ENCODE measurements at places on chromosomes 12 and 14. TPM values are rescaled to one million over a fixed set of nuclear protein-coding genes. Genes with fewer than 3 reads are reported as not detected.

Gene ARMH4
- not detected for total RNA-seq

Gene TMEM121
- 14.4 TPM for total RNA-seq

Gene RAD51AP1
- total RNA-seq = 18.3 TPM

Gene GDF3
- total RNA-seq = not detected

Gene LUM
- total RNA-seq = 0.35 TPM

Gene JKAMP
- 24.9 TPM for total RNA-seq

Gene FOXA1
- total RNA-seq = 0.68 TPM

Gene MCRS1
- 98.7 TPM for total RNA-seq

Gene SYT1
- 0.16 TPM for total RNA-seq

Gene RDH16
- 0.20 TPM for total RNA-seq

Gene TUBA1A
- 37.0 TPM for total RNA-seq

Gene COX8C
- not detected for total RNA-seq

Gene DLGAP5
- total RNA-seq = 2.4 TPM

Gene CDH24
- 0.65 TPM for total RNA-seq

Gene TRPV4
- total RNA-seq = not detected

Gene HSPA2
- total RNA-seq = 1.4 TPM

Gene PPP4R4
- total RNA-seq = 2.0 TPM

Gene SYCP3
- 0.13 TPM for total RNA-seq

Gene ENDOU
- 0.14 TPM for total RNA-seq

Gene PELI2
- 2.3 TPM for total RNA-seq

Gene CGRRF1
- 11.8 TPM for total RNA-seq

Gene IL31
- 31.4 TPM for total RNA-seq

Gene KRT81
- 0.24 TPM for total RNA-seq

Gene P2RX2
- total RNA-seq = not detected

Gene PSMD9
- 97.7 TPM for total RNA-seq

Gene PIP4P1
- total RNA-seq = 33.6 TPM

Gene DNAH10
- 0.14 TPM for total RNA-seq

Gene SMIM41
- total RNA-seq = not detected

Gene MMP19
- total RNA-seq = not detected

Gene GALNT8
- total RNA-seq = 0.58 TPM

Gene OVCH1
- total RNA-seq = not detected

Gene C12orf60
- total RNA-seq = 1.6 TPM

Gene PTPRO
- total RNA-seq = 0.14 TPM

Gene TRHDE
- total RNA-seq = not detected

Gene STAC3
- 1.4 TPM for total RNA-seq

Gene CD163
- total RNA-seq = 0.81 TPM

Gene SPTB
- total RNA-seq = 0.08 TPM

Gene AHNAK2
- 0.05 TPM for total RNA-seq

Gene VASH1
- 2.6 TPM for total RNA-seq

Gene CMA1
- total RNA-seq = 1.2 TPM

Gene MYH6
- not detected for total RNA-seq

Gene OR5AU1
- total RNA-seq = not detected

Gene HHIPL1
- total RNA-seq = not detected

Gene INHBC
- total RNA-seq = 0.14 TPM

Gene HVCN1
- total RNA-seq = 8.1 TPM

Gene AKAP3
- total RNA-seq = 0.92 TPM

Gene NCKAP5L
- total RNA-seq = 6.3 TPM

Gene IFNG-AS1
- total RNA-seq = 0.95 TPM

Gene POTEG
- not detected for total RNA-seq

Gene PMCH
- not detected for total RNA-seq

Gene CCDC175
- total RNA-seq = not detected

Gene LTBP2
- 0.21 TPM for total RNA-seq

Gene OR6C3
- total RNA-seq = not detected

Gene RNASE3
- not detected for total RNA-seq

Gene LRRC43
- 0.28 TPM for total RNA-seq

Measured in activated T-cell treated with anti-CD3 and anti-CD28 coated beads, Interleukin-2, amount 50 U/mL, for 4 hours (primary cell).